Activated CD4-positive, alpha-beta T cell treated with anti-CD3 and anti-CD28 coated beads, Interleukin-10, Interleukin-2, amounts not matched to agents 100 ng/mL and 50 ng/mL, durations not matched to agents 16 hours and 8 hours (primary cell): ENCODE measurements at places on chromosomes 1 and 21.

- DNase-seq, result no peak
These were observed 99.4 kb upstream of the SPATA6 start for GRCh38 chr1:48571303-48571987.

DNA sequence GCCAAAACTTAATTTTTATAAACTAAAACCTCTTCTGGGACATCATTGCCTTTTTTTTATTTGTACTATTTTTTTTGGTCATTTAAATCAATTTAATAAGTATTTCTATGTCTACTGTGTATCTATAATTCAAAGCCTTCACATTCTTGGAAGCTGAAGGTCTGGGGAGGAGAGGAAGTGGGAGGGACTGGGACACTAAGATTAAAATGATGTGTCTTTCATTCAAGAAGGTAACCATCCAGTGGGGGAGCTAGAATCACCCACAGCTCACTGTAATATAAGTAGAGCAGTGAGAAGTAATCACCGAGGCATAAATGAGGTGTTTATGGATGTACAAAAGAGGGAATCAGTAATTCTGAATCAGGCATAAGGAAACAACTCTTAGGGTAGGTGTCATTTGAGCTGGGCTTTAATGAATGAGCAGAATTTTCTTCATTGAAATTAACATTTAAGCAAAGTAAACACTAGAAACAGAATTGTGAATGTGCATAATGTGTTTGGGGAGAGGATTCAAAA lies 52.8 kb downstream of the PTGER3 start:
- DNase-seq, result no peak

DNA sequence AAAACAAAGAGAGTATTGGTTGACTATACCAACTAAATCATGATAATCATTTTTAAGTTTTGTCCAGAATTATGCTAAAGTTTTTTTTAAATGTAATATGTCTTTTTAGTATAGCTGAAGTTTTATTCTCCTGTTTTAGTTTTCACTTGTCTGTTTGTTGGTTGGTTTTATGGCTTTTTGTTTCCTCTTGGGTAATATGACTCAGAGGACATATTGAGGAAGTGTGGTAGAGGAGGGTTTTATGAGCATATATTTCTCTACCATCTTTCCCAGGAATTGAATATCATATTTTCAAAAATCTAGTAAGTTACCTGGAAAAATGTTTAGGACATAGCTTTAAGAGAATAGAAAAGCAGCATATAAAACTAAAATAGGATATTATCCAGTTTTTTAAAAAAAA lies 68.6 kb upstream of the MCOLN3 start:
- no peak for DNase-seq

GRCh38 chr1:206050655-206051235 lies 2.2 kb upstream of the RHEX start:
- DNase-seq, result peak; percentile 86

- DNase-seq, result peak; percentile 45
These were observed 627 bp downstream of the ADARB1 start for GRCh38 chr21:45074818-45075595.

- no peak for DNase-seq
These were observed 156.6 kb downstream of the AK5 start for GRCh38 chr1:77438236-77438913.

DNA sequence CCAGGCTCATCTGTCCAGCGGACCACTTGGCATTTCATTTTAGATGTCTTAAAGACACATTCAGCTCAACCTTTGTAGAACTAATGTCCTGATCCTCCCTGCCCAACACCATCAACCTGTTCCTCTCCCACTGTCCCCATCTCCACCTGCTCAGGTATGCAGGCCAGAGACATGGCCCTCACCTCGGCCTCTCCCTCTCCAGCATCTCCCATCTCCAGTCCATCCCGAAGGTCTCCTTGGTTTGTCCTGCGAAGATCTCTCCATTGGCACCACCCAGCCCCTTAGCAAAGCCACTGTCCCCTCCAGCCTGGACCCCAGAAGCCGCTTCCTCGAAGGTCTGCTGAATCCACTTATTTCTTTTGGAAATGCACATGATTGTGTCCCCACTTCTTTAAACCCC lies 20.9 kb upstream of the KCNC4 start:
- no peak for DNase-seq

DNA sequence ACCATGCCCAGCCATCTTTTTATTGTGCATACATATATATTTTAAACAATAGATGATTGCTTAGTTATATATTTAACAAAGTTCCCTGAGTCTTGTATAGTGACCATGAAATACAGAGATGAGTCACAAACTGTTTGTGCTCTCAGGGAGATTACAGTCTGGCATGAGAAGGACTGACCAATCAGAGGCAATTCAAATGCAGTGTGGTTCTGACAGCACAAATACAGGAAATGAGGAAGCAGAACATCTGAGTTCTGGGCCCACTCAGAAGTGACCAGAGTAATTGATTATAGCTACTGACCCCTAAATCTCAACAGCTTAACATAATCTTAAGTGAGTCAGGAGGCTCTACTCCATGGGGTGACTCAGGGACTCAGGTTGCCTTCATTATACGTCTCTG lies 534.5 kb downstream of the OMA1 start:
- DNase-seq, result no peak

DNA sequence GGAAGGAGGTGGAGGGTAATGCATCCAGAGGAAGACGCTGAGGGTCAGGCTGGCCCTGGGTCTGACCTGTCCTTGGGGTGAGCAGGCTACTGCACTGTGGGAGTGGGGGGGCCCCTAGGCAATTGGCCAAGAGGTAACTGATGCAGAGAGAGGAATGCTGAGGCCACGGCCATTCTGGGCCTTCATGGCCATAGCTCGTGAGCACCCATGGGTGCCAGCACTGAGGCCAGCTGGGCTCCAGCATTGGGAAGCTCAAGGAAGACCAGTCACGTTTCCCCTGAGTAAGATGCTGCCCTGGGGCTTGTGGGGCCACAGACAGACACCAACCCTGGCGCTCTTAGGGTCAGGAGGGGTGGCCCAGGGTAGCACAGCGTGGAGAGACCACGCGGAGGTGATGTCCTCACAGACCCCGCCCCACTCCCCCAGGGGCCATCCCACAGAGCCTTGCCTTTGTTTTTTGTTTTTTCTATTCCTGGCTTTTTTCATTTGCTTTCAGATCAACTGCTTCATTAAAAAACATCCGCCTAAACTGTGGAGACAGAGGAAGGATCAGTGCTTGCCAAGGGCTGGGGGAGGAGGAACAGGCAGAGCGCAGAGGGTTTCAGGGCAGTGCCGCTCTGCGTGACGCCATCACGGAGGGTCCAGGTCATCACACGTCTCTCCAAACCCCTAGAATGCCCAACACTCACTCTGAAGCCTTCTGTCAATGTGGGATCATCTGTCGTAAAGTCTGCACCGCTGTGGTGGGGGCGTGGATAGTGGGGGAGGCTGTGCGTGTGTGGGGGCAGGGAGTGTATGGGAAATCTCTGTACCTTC lies 61.1 kb downstream of the SIK1 start:
- no peak for DNase-seq

DNA sequence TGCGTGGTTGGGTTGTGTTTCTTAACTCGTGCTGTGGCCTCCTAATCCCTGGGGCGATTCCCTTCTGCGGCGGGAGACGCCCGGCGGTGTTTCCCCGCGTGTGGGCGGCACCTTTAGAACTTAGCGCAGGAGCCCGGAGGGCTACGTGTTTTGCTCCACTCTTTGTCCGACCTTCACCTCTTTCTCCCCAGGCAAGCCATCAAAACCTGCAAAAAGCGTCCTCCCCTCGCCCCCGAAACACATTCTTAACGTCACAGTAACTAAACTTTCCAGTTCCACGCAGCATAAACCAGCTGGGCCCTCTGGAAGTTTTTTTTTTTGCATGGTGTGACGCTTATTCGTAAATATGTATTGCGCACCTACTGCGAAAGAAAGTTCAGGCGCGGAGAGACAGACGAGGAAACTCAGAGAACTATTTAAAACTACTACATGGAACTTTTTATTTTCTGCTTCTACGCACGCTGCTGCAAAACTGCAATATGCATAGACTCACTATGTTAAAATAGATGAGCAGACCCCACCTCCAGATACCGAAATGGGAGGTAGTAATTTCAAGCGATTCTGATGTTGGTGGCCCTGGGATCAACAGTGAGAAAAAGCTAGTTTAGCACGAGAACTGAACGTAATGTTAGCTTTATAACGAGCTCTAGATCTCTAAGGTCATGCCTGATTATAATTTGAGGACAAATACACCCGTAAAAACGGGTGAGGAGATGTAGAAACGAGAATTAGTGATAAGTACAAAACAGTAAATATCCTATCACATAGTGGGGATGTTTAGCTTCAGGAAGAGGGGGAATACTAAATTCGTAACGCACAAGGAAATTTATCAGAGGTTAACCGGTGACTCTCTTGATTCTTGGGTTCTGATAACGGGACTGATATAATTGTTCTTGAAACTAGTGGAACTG lies 920 bp downstream of the MTR start:
- DNase-seq, result peak; percentile 9

DNA sequence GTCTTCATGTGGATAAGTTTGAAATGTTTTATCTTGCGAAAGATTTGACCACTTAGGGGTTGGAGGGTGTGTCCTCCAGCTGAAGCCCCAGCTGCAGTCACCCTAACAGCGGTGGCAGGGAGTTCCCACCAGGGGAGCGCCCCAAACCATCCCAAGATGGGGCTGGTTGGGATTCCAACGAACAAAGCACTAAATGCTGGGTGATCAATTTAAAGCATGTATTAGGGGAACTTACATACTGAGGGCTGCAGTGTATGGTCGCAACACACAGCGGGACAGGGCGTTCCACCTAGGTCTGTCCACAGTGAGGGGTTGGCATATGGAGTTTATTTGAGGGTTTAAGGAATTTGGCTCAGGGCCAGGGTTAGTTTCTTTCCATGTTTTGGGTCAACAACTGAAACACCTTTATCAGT lies 26.3 kb downstream of the SLC37A1 start:
- no peak for DNase-seq

- DNase-seq, result no peak
These were observed 61.5 kb downstream of the MAB21L3 start for GRCh38 chr1:116172666-116173065.

GRCh38 chr1:65260851-65261473 lies 48.4 kb upstream of the DNAJC6 start:
- DNase-seq, result peak; percentile 68

GRCh38 chr1:25019337-25020172 lies 89.5 kb upstream of the RUNX3 start:
- no peak for DNase-seq

DNA sequence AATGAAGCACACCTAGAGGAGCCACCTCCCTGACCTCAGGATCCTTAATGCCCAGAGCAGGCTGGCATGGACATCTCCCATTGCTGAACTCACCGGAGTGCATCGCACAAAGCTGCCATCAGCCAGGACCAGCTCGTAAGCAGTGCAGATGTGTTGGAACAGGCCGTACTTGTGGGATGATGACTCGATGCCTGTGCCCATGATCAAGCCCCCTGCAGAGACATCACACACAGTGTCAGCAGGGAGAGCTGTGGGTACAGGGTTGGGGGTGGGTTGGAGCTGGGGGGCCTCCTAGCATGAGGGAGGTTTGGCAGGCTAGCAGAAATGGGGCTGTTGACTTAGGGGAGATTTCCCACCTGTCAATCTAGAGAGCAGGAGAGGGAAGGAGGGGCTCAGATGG lies 12.0 kb downstream of the DHCR24 start:
- DNase-seq, result no peak

DNA sequence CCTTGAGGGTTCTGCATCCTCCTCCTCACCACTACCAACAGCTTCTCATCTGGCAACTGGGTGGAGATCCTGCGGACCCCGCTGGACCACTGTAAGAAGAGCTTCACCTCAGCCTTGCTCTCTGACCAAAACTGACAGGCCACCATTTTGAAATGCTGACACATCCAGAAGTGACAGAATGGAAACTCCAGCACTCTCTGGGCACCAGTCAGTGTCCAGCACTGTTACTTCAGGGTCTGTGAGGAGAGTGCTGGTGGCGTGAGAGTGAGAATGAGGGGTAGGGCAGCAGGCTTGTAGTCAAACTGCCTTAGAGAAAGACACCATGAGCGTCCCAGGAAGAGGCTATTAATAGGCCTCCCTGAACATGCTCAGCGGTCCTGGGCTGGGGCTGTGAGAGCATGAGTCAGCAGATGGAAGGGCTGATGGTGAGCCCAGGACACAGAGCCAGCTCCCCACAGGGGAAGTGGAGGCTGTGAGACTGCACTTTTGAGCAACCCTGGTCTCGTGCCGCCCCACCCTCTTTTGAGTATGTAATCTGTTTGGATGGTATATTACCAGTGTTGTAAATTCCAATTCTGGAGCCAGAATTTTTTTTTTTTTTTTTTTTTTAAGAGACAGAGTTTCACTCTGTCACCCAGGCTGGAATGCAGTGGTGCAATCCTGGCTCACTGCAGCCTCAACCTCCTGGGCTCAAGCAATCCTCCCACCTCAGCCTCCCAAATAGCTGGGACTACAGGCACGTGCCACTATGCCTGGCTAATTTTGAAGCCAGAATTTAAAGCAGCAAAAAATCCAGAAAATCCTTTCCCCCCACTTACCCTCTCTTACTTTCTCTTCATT lies 34.4 kb upstream of the SLC30A1 start:
- DNase-seq, result peak; percentile 26

- peak; percentile 74 for DNase-seq
These were observed 66.3 kb upstream of the PPP2R5A start for GRCh38 chr1:212218911-212219310.

DNA sequence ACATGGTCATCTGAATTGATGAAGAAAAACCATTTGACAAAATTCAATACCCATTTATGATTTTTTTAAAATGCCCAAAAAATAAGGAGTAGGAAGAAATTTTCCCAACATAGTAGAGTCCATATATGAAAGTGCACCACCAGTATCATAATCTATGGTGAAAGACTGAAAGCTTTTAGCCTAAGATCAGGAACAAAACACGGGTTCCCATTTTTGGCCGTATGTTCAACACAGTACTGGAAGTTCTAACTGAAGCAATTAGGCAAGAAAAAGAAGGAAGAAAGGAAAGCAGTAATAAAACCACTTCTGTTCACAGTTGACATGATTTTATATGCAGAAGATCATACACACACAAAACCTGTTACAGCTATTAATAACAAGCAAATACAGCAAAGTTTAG lies 227.8 kb upstream of the RAB4A start:
- no peak for DNase-seq

GRCh38 chr1:44049839-44050238 lies 18.6 kb upstream of the SLC6A9 start:
- no peak for DNase-seq

- peak; percentile 46 for DNase-seq
These were observed at the start of gene MEGF6 for GRCh38 chr1:3611170-3612019. Gene MEGF6, minus strand, starts transcription at chr1:3611508. Its CDS starts 240 bp downstream, at chr1:3611268.

DNA sequence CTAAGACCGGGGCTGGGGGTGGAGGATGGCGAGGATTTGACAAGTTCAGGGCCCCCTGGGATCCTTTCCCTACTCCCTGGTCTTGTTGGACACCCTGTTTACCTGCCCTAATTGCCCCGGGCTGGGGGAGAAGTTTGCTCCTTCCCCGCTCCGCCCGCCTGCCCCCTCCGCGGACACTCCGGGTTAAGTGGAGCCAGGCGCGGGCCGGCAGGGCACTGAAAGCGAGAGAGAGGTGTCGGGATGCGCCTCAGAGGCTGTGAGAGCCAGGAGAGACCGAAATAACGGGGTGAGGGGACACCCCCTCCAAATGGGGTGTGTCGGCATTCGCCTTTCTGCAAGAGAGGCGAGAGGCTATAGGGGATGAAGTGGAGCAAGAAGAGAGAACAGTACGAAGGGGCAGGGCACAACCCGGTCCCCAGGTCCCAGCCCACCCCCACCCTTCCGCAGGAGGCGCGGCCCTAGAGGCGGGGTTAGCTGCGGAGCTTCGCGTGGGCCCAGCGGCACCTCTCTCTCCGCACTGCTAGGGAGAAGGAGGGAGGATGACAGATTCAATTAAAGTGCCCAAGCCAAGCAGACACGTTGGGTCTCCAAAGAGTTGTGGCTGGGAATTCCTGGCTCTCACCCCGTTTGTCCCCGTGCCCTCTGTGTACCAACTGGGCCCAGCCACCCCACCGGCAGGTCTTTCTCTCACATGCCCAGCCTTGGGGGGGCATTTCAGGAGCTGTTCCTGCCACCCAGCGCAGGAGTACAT lies 3.8 kb downstream of the EFNA3 start:
- peak; percentile 23 for DNase-seq
